ENCODE measurements at places on chromosomes 3 and 15.

GRCh38 chr3:105493305-105493892 lies 126.7 kb downstream of the ALCAM start:
- DNase-seq, result no peak

- DNase-seq, result no peak
Measured at GRCh38 chr3:53154881-53155285, 6.1 kb upstream of the PRKCD start.

DNA sequence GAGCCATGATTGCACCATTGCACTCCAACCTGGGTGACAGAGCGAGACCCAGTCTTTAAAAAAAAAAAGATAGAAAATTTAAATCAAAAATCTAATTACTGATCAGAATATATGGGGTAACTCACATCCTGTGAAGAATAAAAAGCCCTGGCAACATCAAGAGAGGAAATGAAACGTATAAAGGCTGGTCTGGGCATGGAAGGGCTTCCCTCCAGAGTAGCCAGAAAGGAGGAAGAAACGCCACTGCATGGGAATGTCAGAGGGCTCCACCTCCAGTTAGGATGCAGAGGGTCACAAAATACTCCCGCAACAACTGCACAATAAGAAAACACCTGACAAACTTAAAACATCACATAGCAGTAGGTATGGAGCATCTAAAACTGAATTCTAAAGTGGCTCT lies 4.9 kb upstream of the IQCF1 start:
- DNase-seq, result no peak

DNA sequence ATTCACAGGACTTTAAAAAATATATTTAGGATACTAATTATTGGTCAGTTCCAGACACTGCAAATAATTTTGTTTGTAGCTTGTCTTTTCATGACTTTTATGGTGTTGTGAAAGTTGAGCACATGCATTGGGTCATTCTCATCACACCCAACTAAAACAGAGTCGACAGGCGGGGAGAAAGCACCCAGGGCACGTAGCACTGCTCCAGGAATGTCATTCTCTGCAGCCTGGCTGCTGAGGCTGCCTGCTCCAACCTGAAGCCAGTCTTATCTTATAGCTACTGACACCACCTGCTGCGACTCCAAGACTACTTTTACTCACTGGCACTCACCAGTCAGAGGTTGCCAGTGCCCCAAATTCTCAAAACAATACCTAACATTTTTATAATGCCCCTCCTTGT lies 56.9 kb downstream of the ACAD9 start:
- no peak for DNase-seq

DNA sequence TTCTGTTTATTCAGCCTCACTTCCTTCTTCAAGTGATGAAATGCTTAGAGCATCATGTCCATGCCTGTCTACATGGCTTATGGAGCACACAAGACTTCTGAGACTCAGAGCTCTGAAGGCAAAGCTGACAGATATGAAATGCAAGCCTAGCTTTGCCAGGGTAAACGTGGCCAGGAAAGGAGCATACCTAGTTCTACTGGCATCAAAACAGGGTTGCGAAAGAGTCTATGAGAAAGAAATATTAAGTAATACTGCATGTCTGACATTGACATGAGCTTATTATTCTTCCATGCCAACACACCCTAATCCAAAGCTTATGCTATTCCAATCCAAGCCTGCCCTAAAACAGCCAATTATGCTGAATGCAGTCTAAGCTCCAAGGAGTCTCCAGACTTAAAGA lies 391.5 kb downstream of the ERC2 start:
- DNase-seq, result no peak

- no peak for DNase-seq
Measured at GRCh38 chr3:59836531-59836930, 786.7 kb upstream of the CFAP20DC start.

DNA sequence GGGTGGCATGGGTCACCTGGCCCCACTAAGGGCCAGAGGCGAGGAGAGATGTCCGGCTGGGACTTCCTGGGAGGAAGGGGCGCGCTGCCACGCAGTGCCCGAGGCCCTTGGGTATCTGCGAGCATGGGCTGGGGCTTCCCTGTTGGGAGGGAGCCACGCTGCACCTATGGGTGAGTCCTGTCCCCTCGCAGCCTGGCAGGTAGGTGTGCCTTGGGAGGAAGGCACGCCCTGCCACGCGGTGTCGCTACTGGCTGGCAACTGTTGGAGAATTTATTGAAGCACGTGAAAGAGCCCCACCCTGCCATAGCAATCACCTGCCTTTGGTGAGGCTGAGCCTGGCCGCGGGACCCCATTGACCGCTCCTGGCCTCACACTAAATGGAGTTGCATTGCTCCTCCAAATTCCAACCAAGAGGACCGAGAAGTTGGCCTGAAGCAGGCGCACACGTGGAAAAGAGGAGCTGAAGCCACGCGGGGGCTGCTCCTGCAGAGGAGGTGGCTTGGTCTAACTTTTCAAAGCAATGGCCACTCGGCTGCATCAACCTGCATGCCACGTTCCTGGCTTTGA lies 134.2 kb downstream of the TJP1 start:
- no peak for DNase-seq

GRCh38 chr3:127484601-127485388 lies 105.7 kb downstream of the TPRA1 start:
- DNase-seq, result no peak

DNA sequence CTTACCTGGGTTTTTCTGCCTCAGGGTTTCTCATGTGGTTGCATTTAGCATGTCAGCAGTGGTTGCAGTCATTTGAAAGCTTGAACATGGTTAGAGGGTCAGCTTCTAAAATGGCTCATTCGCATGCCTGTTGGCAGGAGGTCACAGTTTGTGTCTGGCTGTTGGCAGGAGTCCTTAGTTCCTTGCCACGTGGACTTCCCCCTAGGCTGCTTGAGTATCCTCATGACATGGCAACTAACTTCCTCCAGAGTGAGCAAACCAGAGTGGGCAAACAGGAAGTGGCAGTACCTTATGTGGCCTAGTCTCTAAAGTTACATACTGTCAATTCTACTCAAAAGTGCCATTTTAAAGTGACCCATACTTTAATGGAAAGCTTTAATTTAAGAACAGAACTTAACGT lies 3.4 kb upstream of the UNC13C start:
- DNase-seq, result no peak

DNA sequence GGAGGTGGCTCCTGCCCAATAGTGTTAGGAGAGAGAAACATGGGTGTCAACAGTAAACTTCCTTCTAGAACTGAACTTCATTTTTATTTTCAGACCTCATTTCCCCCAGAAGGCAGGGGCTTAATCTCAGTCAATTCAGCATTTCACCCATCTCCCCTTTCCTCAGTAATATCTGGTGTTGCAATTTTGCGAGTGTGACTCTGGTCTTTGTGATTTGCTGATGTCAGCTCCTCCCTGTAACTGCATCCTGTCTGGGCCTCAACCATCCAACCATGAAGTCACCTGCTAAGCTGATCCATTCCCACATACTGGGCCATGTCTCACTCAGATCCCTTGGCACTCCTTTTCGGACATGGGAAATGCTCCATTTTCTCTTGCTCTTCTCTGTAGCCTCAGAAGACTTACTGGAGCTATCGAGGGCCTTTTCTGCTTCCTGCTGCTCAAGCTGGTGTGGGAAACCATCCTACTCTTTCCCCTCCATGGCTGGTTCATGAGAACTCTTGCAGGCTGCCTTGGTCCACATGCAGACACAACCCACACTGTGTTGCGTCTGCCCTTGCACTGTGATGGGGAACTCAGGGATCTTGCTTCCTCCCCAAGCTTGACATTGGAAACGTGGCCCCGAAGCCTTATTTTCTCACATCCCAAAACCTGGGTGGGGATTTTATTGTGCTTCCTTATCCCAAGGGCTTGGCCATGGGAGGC lies 24.6 kb downstream of the CCR4 start:
- DNase-seq, result no peak

- DNase-seq, result no peak
Measured at GRCh38 chr15:55118344-55118870, 78.3 kb downstream of the RSL24D1 start.

GRCh38 chr3:143208976-143209714 lies 89.6 kb downstream of the CHST2 start:
- no peak for DNase-seq

- no peak for DNase-seq
Measured at GRCh38 chr3:127547761-127548605, 42.5 kb downstream of the TPRA1 start.

GRCh38 chr3:72306800-72307341 lies 521.9 kb upstream of the PROK2 start:
- DNase-seq, result peak; percentile 10

GRCh38 chr15:85031086-85031943 lies 49.7 kb downstream of the PDE8A start:
- DNase-seq, result no peak

- no peak for DNase-seq
Measured at GRCh38 chr3:13850161-13850945, 29.5 kb downstream of the WNT7A start.

DNA sequence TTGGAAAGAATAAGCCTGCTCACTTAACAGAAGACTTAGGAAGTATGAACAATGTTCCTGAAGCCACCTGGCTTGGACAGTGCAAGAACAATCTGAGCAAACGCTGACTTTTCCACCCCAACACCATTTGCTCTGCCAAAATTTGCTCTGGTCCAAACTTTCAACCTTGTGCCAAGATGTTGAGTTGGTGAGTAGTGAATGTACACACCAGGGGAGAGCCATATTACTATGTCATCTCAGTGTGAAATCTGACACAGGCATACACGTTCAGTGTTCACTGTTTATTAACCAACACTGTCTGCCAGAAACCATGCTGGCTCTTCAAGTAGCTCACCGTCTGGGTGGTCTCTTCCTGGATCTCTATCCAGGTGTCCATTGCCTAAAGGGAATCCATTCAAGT lies 152.9 kb upstream of the LPP start:
- no peak for DNase-seq

GRCh38 chr3:192130534-192131132 lies 596.7 kb downstream of the FGF12 start:
- no peak for DNase-seq

DNA sequence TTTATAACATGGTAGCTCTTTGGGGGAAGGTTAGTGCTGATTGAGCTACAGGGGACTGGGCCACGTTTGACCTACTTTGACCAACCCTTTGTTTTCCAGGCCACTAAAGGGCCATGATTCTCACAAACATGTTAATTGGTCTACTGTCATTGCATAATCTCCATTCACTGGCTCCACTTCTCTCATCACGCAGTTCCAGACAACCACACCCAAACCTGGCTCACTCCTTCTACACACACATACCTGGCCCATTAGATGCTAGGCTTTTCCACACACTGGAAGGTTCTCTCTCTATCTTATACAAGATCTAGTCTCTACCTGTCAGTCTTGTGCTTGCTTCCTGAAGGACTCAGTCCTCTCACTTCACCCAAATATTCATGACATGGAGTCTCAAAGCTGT lies 15.9 kb downstream of the TGM5 start:
- DNase-seq, result no peak

DNA sequence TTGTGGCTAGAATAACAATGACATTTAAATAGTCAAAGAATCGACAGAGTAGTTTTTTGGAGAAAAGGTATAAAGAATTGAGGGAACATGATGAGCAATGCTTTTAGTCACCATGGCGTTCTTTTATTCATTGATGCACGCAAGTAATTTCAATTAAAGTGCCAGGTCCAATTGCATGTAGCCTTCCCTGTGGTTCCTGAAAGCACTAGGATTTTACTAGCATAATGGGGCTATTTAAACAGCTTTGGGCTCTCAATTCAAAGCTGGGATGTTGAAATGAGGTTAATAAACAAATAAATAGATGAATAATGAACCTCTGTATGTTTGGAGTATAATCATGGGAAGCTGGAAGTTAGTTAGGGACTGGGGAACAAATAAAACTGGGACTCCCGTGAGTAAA lies 121.2 kb upstream of the GAP43 start:
- no peak for DNase-seq

GRCh38 chr15:40358471-40359353 lies 693 bp downstream of the DISP2 start:
- DNase-seq, result no peak

DNA sequence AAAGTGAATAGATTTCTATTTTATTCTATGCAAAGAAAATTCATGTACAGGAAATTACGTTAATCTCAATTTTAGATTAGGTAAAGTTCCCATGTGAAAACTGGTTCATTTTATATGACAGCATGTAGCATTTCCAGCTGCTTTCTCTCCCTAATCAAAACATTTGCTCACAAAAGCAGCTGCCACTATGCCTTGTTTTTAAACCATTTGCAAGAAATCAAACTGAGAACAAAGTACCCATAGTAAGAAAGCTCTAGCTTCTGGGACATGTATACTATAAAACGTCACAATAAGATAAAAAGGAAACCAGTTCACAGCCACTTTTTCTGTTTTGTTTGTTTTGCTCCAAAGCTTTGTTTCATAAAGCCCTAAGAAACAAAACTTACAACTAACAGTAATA lies 5.0 kb upstream of the CRYBG3 start:
- no peak for DNase-seq

GRCh38 chr3:73086071-73086494 lies 24.6 kb downstream of the EBLN2 start:
- no peak for DNase-seq

GRCh38 chr3:105101603-105102002 lies 265.1 kb upstream of the ALCAM start:
- DNase-seq, result no peak

GRCh38 chr15:60397772-60398445 lies at the start of gene ANXA2:
ANXA2 (minus strand) TSS chr15:60397986; CDS start chr15:60386075, 11,911 bp downstream.
- DNase-seq, result no peak

GRCh38 chr3:192916371-192917027 lies 1.2 kb downstream of the MB21D2 start:
- DNase-seq, result no peak

DNA sequence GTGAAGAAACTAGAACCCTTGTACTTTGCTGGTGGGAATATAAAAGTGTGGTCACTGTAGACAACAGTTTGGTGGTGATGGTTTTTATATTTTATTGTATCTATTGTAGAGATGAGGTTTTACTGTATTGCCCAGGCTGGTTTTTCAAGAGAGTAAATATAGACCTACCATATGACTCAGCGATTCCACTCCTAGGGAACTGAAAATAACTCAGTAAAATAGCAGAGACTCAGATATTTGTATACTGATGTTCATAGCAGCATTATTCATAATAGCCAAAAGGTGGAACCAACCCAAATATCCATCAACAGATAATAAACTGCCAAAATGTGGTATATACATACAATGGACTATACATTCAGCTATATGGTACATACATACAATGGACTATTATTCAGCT lies 68.8 kb upstream of the IL12A start:
- DNase-seq, result no peak

GRCh38 chr3:149603126-149604074 lies 54.4 kb downstream of the WWTR1 start:
- no peak for DNase-seq

GRCh38 chr15:61171209-61171608 lies 57.9 kb downstream of the RORA start:
- DNase-seq, result no peak

- no peak for DNase-seq
Measured at GRCh38 chr3:25452192-25452591, 24.1 kb downstream of the RARB start.
